CD4-positive, alpha-beta T cell treated with Interleukin-17A for 4 hours (primary cell): ENCODE measurements at places on chromosomes 4 and X.

- no peak for DNase-seq
Measured at GRCh38 chr4:140239311-140239710, 85.3 kb upstream of the MAML3 start.

GRCh38 chr4:499567-499966 is 557 bp downstream of the PIGG start:
- no peak for DNase-seq

DNA sequence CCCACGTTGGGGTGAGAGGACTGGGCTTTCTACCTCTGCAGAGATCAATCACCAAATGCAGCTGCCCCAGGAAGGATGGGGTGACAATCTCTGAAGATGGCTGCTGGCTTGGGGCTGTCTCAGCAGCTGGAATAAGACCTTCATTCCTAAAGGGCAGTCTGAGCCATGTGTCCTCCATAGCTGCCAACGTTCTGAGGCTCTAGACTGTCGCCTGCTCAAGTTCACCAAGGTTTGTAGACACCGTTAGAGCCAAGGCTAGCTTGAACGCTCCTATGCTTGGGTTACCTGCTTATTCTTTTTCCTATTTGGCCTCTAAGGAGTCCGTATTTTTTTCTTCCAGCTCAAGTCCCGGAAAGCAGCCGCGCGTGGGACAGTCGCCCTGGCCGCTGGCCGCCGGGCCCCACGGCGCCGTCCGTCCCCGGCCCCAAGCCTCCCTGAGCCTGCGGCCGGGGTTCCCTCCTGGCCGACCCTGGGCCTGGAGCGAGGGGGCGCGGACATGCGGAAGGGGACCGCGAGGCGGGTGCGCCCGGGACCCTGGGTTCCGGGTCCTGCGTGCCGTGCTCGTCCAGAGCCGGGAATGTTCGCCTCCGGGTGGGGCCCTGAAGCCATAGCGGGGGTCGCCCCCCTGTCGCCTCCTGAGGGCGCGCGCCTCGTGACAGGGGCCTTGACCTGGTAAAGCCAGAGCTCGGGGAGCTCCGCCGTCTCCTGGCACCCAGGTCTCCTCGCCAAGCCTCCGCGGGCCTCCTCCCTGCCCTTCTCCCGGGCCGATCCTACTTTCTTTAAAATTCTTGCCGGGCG is 23.3 kb downstream of the MRFAP1 start:
- no peak for DNase-seq

GRCh38 chr4:168380290-168380689 is 61.7 kb upstream of the DDX60 start:
- DNase-seq = no peak

DNA sequence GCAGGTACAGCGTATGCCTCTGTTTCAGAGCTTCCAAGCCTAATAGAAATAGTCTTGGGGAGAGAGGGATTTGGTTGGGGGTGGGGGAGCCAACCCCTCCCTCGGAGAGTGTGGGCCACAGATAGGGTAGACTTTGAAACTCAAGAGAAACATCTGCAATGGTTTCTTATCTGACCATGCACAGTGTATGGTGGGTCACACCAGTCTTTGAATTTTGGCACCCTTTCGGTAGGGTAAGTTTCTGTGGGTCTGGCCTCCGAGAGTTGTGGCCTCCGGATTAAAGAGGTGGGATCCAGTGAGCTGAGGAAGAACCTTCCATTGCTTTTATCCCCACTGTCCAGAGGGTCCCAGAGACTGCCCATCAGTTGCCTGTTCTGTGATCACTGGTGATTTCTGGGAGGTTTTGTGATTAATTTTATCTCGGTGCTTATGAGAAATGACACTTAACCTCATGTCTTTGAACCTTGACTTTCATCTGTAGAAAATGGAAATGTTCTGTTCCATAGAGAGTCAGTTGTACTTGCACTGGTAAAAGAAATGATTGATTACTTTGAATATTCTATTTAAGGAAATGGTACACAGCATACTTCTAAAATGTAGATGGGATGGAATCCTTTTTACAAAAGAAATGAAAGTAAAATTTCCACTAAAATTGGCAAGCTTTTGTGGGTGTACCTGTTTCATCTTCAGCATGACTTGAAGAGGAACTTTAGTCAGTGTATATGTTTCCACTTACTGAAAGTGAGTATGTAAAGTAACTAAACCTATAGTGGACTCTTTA is 62.7 kb downstream of the TMEM131L start:
- DNase-seq = no peak

DNA sequence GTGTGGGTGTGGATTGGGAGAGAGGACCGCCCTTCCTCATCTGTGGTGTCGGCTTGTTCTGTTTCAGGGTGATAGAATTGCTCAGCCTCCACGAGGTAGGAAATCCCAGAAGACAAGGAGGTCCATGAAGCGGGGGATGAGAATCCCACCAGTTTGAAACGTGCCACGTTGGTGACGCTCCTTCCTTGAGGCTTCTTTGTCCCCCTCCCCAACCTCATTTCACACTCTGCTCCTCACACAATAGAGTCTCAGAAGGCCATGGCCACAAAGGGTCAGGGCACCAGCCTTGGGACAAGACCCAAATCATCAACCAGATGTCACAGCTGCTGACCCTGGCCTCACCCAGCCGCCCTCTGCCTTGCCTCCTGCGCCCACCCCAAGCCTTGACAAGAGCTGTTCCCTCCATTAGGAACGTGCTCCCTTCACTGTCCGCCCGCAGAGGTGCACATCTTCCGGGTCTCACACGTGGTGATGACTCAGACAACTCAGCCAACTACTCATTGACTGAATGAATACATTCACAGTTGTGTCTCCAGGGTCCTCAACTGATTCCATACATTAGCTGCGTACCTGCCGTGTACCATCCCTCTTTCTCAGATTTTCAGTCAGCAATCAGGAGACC is 18.3 kb downstream of the BLOC1S4 start:
- DNase-seq = no peak

DNA sequence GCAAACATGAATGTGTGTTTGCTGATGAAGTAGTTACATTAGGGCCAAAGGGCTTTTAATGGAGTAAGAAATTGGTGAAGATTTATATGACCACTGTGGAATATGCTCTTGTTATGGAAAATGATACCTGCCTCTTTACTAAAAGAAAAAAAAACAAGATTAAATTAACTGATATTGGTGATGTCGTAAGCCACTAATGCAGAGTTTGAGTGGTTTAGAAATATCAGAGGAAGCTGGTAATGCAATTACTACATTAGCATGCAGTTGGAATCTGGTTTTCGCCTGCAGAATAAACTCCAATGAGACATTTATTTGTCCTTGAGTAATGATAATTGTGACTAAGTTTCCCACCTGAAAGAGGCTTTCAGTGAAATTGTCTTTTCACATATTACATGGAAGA is 597.9 kb downstream of the GALNTL6 start:
- no peak for DNase-seq

DNA sequence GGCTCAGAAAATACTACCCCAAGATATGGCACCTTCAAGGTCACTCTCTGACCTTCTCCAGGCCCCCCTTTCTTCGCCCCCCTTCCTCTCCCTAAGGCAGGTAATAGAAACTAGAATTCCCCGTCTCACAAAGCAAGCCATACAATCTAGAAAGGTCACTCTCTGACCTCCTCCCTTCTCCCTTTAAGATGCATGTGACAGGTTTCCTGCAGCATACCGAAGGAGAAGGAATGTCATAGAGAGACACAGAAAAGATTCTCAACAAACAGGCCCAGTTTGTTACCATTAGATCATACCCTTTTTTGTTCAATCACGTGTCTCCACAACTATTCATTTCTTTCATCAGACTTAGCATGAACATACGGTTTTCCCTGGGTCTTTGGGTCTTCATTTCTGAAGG is 51.2 kb upstream of the RBMXL3 start:
- DNase-seq = no peak

DNA sequence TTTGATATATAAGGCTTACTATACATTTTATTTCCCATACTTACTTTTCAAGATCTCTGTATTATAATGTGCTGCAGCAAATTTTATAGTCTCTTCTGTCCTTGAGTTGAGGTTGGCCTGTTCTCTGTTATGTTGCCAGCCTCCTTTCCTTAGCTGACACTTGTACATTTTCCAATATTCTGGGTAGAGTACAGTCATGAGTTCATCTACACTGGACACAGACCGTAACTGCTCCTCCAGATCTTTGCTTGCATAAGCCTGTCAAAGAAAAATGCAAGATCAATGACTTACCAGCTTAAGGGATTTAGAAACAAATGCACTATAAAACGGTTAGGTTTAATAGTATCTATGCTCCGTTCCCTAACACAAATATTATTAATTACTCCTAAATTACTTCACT is 63.2 kb downstream of the VEGFC start:
- DNase-seq = no peak

GRCh38 chr4:96205143-96205936 is 365.4 kb downstream of the PDHA2 start:
- DNase-seq = no peak

DNA sequence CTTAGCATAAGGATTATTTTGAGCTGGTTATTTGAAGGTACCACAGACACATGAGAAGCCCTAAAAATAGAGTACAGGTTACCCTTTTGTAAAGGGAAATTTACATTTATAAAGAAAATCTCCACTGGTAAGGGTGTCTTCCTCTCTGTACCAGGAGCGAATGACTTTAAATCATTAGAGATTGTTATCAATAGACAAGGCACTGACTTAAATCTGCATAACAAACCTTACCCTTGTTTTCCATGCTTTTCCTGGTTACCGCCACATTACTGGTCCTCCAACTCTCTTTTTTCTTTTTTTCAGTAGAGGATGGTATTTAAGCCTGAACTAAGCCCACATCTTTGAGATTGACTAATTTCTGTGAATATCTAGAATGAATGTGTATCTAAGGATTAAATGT is 129.8 kb downstream of the SLC7A11 start:
- no peak for DNase-seq

DNA sequence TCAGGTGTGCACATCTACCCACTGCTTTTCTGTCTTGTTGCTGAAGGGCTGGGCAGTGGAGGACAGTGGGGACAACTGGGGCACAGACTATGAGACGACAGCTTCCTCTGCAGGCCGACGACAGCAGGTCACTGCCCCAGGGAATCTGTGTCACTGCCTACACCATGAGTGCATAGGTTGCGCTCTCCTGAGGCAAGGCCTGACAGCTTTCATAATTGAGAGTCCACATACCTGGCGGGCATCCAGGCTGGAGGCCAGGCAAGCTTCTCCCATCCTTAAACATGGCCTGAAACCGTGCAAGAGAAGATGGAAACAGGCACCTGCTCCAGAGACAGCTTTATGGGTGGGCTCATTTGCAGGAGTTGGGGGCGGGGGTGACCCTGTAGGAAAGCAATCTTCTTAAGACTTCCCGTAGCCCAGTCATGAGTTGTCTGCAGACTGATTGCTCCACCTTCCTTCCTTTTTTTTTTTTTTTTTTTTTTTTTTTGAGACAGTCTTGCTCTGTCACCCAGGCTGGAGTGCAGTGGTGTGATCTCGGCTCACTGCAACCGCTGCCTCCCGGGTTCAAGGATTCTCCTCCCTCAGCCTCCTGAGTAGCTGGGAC is 2.9 kb downstream of the ANOS1 start:
- no peak for DNase-seq

GRCh38 chr4:150799207-150799606 is 215.9 kb downstream of the LRBA start:
- DNase-seq = no peak

- no peak for DNase-seq
Measured at GRCh38 chr4:16195209-16195608, 31.1 kb downstream of the TAPT1 start.

DNA sequence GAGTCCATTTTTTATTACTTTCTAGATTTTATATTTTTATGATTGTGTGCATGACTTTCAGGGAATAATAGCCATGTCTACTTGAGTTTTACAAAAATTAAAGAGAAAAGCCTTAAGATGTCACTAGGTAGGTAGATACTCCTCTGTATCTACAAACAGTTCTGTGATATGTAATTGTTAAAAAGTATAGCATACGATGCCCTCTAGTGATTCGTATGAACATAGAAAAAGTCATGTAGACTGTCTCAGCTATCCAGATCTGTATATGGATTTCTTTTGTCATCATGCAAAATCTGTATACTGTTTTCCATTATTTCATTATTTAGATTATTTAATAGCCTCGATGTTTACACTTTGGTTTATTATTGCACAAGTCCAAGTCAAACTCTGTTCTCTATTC is 856.6 kb downstream of the CENPC start:
- no peak for DNase-seq

GRCh38 chr4:13261486-13262257 is 222.5 kb downstream of the RAB28 start:
- DNase-seq = no peak

GRCh38 chr4:143438710-143439109 is 74.8 kb upstream of the SMARCA5 start:
- no peak for DNase-seq

DNA sequence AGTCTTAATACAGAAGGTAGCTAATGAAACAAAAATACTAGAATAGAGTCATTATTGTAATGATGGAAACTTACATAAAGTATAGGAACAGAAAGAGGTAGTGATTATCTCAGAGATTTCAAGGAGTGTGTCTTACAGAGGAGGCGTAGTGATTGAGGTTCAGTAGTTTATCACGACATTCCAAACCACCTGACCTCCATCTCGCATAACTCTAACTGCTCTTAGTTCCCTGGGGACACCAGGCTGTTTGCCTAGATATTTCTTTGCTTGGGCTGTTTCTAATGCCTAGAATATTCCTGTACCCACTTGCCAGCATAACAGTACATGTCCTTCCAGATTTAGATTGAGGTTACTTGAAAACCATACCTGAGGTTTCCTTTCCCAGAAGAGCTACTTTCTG is 29.1 kb downstream of the STAG2 start:
- DNase-seq = no peak

DNA sequence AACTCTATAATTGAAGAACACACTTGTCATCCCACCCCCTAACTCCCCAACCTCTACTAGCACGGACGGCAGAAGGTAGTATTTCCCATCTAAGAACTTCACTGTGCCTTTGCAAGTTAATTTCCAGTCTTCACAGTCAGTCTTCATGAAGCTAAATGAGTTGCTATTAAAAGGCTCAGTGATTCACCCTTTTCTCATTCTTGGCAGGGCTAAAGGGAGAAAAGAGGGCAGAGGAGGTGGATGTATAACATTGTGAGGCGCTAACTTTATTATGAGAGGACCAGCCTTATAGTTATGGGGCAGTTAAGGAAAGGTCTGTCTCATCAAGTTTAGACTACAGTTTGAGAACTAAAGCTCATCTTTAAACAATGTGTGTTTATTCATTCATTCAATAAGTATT is 161.0 kb upstream of the S100G start:
- no peak for DNase-seq

DNA sequence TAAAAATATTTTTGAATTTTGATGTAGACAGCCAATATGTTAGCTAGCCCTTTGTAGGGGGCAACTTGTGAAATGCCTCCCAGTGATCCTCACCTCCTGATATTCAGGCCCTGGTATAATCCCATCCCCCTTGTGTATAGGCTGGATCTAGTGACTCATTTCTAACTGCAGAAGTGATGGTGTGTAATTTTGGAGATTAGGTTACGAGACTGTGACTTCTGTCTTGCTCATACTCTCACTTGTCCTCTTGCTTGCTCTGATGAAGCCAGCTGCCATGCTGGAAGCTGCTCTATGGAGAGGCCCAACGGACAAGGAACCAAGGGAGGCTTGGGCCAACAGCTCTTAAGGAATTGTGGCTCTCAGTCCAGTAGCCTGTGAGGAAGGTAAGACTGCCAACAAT is 61.7 kb downstream of the GPR82 start:
- no peak for DNase-seq

- DNase-seq = no peak
Measured at GRCh38 chrX:133607419-133608348, 192.4 kb upstream of the GPC4 start.
